HT1080 (cell line): ENCODE measurements at places on chromosomes 2 and 18. TPM values are rescaled to one million over a fixed set of nuclear protein-coding genes. Genes with fewer than 3 reads are reported as not detected.

- peak; percentile 95 for DNase-seq
These were observed 14.6 kb upstream of the LAPTM4A start for GRCh38 chr2:20065885-20066602.

Gene RUFY4
- total RNA-seq, result not detected in 2 replicates

DNA sequence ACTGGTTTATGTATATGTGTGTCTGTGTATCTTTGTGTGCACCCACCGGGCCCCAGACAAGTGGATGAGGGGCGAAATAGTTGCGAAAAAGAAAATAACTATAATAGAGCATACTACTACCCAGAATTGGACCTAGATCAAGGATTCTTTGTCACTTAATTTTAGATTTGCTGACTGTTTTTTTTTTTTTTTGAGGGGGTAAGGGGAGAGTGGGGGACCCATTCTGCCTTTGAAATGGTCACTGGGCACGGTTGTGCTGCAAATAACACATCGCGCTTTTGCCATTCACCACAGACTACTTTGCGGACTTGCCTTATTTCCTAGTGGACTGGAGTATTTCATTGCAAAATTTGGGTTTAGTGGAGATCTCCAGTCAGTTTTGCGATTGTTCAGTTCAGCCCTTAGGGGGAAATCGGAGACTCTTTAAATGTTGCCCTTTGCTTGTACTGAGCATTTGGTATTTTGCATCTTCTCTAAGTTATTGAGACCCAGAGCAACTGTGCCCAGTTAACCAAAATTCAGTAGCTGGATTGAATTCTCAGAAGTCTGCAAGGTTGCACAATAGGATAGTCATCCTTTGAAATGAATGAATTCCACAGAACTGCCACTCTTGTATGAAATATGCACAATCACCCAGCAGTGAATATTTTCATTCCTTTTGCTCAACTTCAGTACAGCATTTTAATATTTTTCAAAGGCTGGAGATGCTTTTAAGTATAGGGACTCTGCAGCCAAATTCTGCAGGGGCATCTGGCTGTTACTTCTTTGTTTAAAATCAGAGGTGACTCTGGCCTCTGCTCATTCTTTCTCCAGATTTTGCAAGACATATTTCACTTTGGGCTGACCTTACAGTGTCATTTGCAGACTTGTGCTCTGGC is 2.9 kb downstream of the TRIB2 start:
- DNase-seq, result peak; percentile 24

Gene SLC8A1
- 8.3 and 8.8 TPM in 2 replicates for total RNA-seq

GRCh38 chr2:181117206-181117925 is 137.0 kb downstream of the UBE2E3 start:
- no peak for DNase-seq

DNA sequence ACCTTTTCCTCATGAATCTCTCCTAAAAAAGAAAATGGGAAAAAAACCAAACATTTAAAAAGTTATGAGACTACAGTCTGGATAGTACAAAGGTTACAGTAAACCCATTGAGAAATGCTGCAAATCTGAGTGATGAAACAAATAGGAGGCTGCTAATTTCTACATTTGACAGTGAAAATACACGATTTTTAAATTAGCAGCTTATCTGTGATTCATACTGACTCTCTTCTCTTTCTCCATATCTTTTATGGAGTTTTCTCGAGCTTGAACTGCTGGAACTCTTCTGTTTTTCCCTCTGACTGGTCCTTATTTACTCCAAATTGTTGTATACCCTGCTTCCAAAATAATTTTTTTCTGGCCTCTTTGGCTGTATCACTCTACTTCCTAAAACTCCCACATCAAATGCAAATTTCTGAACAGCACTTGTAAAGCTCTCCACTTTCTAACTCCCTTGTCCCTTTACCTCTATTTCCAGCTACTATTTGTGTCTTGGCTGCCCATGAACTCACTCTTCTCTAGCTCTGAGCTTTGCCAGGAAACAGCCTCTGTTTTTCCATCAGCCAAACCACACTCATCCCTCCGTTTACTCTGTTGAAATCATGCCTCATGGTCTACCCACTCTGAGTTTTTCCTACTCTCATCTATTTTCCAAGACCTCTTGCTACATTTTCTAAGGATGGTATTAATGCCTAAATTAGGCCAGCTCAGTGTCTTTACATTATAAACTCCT is 73.7 kb downstream of the RBMS1 start:
- peak; percentile 33 for DNase-seq

Gene SLC5A7
- not detected in 2 replicates for total RNA-seq

- no peak for DNase-seq
These were observed 28.4 kb upstream of the LONRF2 start for GRCh38 chr2:100350661-100351185.

DNA sequence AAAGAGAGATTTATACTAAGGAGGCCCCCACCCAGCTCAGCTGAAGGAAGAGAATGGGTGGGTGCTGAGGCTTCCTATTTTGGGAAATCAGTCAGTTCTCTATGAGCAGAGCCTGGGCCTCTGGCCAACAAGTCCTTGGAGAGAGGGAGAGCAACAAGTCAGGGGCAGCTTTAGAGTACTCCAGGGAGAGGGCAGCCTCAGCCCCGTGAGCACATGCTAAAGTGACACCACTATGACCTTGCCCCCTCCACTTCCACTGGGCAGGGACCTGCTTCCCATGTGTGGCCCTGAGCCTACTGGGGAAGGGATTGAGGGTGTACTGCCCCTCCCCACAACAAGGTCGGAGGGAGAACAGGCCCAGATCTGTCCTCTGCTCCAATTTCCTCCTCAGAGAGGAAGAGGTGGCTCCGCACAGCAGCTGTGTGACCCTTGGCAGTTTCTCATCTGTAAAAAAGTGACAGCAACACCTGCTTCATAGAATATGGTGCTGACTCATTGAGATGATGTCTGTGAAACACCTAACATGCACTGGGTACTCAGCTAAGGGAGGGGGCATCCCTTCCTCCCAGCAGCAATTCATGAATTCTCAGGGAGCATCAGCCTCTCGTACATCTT is 72.9 kb downstream of the CLHC1 start:
- no peak for DNase-seq

DNA sequence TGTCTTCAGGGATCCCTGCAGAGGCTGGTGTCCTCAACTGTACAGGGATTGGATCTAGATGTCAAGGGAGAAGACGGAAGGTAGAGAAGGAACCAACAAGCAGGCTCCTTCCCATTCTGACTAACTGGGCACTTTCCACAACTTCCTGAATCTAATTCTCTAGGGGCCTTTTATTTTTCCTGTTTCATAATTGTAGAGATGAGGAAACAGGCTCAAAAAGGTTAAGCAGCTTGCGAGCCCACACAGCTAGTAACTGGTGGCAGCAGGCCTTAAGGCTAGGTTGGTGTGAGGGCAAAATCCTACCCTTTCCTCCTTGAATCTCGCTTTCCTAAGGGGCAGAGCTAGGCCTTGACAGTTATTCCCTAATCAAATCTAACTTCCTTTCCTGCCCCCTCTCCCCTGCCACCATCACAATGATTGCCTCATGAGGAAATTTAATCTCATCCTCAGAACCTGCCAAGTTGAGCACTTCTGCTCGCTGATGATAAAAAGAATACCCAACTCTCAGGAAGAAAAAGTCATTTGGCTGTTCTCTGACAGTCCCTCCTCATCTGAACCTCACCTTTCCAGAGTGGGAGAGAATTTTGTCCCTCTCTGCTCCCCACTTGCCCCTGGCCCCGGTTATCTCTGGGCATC is 35.7 kb upstream of the POLE4 start:
- peak; percentile 22 for DNase-seq

DNA sequence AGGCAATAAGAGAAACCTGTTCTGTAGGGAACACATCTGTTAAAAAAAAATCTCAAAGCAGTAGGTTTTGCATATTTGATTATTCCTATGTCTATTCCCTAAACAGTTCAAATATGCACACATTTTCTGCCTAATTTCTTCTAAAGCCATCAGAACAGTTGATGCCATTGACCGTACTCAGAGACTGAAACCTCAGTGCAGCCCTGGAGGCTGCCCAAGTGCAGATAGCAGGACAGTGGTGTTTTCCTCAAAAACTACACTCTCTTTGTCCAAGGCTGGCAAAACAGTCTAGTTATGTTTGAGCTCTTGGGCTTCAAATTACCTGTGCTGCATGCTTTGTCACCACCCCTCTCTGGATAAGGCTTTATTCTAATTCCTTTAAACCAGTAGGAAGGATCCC is 23.3 kb upstream of the NFE2L2 start:
- DNase-seq, result no peak

- DNase-seq, result peak; percentile 52
These were observed 9.4 kb downstream of the KHK start for GRCh38 chr2:27095745-27096651.
